Naive thymus-derived CD4-positive, alpha-beta T cell (primary cell): ENCODE measurements at places on chromosomes 6 and 20.

- DNase-seq: no peak
These were observed 6.7 kb downstream of the TULP1 start for GRCh38 chr6:35505999-35506412.

DNA sequence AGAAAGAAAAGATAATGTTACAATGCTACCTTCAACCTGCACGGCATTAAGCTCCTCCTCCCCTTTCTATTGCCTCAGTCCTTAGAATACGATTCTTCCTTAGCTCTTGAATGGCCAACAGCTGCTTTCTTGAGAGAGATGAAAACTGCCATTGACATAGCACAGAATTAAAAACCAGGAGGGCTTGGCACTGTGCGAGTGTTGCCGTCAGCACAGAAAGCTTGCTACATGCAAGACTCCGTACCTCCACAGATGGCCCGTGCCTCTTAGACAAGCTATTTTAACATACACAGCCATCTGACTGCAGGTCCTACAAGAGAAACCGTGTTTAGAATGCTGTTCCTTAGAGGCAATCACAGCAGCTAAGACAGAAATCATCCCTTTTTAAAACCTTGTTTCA is 51.7 kb downstream of the ALDH5A1 start:
- no peak for DNase-seq

- no peak for DNase-seq
These were observed 35.1 kb downstream of the RBM38 start for GRCh38 chr20:57426271-57426689.

DNA sequence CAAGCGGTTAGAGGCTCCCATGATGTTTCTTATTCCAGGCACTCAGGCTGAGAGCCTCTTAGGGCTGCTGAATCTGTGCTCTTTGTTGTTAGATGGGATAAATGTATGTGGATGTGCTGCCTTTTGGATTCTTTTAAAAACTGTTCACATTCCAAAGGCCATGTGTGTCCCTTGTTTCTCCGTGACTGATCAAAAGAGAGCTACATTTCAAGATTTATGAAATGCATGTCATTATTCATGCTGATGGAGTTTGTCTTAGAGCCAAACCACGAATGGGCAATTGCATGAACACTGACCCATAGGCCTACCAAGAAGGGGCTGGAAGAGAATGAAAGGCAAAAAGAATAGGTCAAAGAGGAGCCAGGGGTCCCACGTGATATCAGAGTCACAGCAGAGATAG is 104.9 kb upstream of the TSHZ2 start:
- no peak for DNase-seq

DNA sequence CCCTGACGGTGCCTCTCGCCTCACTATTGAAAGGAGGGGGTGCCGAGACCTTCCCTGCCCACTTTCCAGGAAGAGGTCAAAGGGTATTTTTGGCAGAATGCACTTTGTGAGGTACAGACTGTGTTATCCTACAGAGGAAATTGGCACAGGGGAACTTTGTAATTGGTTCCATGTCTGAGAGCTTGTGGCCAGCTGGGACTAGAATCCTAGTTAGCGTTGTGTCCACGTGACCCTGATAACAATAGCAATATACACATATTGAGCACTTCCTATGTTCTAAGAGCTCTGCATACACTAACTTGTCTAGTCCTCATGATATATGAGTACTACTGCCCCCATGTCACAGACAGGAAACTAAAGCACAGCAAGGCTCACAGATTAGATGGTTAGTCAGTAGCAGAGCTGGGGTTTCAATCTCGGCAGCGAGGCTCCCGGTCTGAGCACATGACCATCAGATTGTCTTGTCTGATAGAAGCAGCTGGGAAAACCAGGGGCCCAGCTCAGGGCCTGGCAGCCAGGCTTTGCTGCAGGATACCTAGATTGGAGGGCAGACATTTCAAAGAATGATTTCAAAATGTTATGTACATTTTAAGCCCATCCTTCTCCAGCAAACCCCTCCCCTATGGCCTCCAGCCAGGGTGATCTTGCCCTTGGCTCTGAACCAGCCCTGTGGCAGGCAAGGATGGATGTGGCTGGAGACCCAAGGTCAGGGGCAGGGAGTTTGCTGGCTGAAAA is 1.4 kb downstream of the MAPK13 start:
- DNase-seq: no peak

DNA sequence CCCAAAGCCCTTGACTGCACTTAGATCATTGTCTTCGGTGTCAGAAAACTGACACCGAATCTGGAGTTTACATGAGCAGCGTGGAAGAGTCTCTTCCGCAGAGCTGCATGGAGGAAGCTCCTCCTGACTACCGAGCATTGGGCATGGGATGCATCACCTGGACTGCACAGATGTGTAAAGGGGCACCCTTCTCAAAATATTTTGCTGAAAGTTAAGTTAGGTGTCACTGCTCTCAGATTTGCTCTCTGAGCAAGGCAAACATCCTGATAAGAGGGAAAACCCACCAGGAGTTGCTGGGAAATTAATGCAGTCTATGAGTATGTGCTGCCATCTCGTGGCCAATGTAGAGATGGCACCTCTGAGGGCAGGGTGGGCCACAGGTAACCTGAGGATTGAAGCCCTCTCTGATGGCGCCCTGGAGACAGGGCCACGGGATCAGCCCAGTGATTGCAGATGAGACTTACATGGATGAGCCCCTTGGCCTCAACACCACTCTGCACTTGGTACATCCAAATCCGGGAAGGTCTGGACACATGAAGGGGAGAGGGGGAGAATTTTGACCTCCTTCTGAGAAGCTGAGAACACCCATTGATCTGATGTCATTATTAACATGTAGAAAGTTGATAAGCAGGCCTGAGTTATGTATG is 129.9 kb downstream of the LPA start:
- peak; percentile 29 for DNase-seq

DNA sequence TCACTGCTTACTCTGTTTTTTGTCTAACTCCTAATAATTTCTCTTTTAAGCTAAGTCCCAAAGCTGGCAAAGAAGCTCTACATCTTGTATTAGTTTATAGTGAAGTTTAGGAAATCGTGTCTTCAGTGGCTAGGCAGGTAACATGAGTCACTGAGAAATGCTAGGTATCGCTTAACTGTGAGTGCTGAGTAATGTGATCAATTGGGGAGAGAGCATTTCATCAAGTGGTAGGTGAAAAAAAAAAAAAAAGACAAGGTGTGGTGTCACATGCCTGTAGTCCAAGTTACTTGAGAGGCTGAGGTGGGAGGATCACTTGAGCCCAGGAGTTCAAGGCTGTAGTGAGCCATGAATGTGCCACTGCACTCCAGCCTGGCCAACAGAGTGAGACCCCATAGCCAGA is 125.3 kb downstream of the FAM83B start:
- no peak for DNase-seq

- no peak for DNase-seq
These were observed 587.2 kb downstream of the PRKN start for GRCh38 chr6:162140251-162140852.

GRCh38 chr6:44797746-44798145 is 410.2 kb downstream of the CDC5L start:
- DNase-seq: no peak
